ENCODE measurements at places on chromosomes 5 and 9.

DNA sequence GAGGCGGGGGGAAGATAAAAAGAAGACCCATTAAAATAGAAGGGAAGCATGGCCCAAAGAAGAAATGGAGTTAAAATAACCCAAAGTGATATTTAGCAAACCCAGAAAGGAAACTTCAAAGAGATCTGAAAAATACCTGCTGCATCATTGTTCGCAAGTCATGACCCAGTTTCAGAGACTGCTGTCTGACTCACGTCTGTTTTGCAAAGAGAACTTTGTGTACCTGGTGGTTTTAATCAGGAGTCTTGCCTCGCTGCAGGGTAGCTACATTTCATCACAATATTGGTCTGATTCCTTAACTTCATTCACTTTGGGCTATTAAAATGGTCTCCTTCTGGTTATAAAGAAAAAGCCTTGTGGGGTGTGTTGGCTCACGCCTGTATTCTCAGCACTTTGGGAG lies 461.1 kb upstream of the DAP start:
- DNase-seq, result no peak

DNA sequence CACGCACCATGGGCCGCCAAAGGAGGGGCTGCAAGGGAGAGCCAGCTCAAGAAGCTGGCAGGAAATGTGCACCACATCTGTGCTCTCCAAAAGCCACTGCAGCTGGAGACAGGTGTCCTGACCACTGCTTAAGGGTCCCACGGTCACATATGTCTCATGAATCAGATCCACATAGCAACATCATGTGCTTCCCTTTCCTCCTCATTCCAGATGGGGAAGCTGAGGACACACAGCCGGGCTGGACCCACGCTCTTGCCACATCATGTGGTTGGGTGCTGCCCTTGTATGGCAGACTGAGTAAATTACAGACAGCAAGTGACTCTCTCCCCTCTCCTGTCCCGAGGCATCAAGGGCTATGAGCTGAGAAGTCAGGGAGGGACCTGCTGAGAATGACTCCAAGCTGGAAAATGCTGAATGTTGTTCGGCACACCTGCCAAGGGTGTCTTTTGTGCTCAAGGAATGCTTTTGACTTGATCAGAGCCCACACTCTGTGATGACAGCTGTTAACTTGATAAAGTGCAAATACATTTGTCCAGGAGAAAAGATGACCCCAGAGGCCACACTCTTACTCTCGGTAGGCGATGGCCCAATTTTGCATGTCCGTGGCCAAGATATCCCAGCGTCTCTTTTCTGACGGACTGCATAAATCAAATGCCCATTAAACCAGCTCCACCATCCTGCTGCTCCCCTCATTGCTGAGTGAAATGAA lies 58.2 kb downstream of the NSUN2 start:
- DNase-seq, result no peak

GRCh38 chr5:157447201-157447637 lies 12.8 kb upstream of the NIPAL4 start:
- no peak for DNase-seq

GRCh38 chr5:153991168-153991567 lies 47.5 kb downstream of the FAM114A2 start:
- no peak for DNase-seq

DNA sequence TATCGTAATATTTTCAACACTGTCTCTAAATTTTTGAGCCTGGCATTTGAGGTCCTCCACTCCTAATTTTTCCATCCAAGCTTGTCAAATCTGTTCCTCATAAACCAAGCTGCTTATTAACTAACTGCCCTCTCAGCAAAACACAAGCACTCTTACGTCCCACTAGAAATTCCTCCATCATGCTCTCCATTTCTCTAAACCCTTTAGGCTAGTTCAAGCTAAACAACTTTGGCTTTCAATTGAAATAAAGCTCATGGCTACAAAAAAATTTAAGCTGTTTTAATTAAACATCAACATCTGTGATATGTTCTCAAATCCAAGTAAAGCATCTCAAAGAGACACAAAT lies 45.7 kb downstream of the RNF145 start:
- no peak for DNase-seq

DNA sequence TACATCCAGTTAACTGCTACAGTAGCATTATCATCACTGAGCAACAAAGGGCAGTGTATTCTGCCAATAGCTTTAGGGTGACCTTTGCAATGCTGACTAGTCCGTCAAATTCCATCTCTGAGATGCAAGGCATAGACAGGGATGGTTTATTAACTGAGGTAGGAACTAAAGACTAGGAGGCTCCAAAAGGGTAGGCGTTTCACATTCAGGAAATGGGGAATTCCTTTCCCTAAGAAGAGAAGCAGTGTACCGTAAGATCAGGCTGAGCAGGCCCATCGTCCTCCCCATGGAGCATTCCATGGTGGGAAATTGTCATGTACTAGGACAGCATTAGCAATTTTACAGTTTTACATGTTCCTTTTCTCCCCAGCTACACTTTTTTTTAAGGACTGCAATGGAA lies 157.7 kb downstream of the BNC2 start:
- no peak for DNase-seq

- DNase-seq, result no peak
Measured at GRCh38 chr5:167576897-167577296, 714.5 kb upstream of the WWC1 start.

DNA sequence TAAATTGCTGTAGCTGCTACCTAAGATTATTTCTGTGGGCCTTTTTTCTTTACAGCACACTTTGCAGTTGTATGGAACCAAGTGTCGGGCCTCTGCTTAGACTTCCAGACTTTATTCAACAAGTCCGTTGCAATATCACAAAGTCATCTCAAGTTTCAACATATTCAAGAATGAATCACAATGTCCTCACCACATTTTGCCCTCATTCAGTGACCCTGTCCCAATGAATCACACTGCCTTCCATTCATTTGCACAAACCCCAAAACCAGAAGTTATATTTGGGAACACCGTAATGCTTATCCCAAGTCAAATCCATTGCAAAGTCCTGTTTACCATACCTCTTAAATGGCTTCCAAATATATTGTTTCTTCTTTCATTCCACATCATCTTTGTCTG lies 439.6 kb downstream of the CSNK1G3 start:
- DNase-seq, result no peak

GRCh38 chr5:131282235-131282634 lies 18.4 kb downstream of the CDC42SE2 start:
- no peak for DNase-seq

DNA sequence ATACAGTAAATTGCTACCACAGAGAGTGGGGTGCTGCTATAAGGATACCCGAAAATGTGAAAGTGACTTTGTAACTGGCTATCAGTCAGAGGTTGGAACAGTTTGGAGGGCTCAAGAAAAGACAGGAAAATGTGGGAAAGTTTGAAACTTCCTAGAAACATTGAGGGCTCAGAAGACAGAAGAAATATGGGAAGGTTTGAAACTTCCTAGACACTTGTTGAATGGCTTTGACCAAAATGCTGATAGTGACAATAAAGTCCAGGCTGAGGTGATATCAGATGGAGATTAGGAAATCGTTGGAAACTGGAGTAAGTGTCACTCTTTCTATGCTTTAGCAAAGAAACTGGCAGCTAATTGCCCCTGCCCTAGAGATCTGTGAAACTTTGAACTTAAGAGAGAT lies 1158.6 kb upstream of the CDH6 start:
- no peak for DNase-seq

GRCh38 chr9:79813258-79813638 lies 241.5 kb downstream of the TLE4 start:
- no peak for DNase-seq

DNA sequence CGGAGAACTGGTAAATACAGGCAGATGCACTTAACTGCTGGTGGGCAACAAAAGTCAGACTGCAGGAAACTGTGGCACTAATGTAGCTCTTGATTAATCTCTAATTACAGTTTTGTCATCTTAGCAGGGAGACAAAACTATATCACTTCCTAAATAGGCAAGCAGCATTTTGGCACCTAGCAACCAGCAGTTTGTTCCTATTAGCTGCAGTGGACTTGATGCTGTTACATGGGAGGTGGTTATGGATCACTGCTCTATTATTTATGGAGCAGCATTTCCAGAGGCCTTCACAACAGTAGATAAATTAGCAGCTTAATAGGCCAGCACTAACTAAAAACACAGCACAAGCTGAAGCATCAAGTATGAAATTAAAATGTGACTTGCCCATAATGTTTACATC lies 518.3 kb upstream of the ITGA1 start:
- DNase-seq, result no peak
